Hepatocyte (in vitro differentiated cells): ENCODE measurements at places on chromosomes 12 and 14.

DNA sequence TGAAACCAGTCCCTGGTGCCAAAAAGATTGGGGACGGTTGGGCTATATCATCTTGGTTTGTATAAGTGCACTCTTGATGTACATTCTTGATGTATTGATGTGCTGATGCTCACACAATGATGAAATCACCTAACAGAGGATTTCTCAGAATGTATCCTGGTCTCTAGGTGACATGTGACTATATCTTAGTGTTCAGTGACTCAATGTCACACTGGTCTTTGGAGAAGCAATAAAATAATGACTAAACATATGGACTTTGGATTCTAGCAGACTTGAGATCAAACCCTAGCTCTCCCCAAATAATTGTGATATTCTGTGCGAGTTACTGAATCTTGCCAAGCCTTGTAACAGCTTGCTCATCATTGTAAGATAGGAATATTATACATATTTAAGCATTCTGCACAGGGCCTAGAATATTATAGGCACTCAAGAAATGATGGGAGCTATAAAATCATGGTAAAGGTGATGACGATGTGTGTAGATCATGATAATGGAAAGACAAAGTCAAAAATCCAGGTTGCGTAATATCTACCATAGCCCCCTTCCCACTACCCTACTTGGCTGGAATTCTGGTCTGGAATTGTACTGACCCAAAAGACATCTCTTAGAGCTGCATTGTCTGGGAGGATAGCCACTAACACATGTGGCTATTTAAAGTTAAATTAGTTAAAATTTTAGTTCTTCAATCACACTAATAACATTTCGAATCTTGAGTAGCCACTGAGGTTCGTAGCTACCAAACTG lies 117.6 kb upstream of the PWP1 start:
- DNase-seq = peak; percentile 24
- H3K4me3 ChIP-seq = no peak overlapping the region

- no peak overlapping the region for H3K4me3 ChIP-seq
- H3K4me1 ChIP-seq = no peaks in the 10 kb centered on the region
- no peaks in the 10 kb centered on the region for H3K36me3 ChIP-seq
- no peaks in the 10 kb centered on the region for H3K27me3 ChIP-seq
- no peak for DNase-seq
- no peak overlapping the region for H3K27ac ChIP-seq
These were observed 293.6 kb downstream of the AKAP6 start for GRCh38 chr14:32622742-32623141.

GRCh38 chr12:77919450-77919849 lies 88.8 kb downstream of the NAV3 start:
- no peaks in the 10 kb centered on the region for H3K27me3 ChIP-seq
- no peak overlapping the region for H3K27ac ChIP-seq
- no peak overlapping the region for H3K4me3 ChIP-seq
- no peak for DNase-seq
- no peaks in the 10 kb centered on the region for H3K36me3 ChIP-seq

DNA sequence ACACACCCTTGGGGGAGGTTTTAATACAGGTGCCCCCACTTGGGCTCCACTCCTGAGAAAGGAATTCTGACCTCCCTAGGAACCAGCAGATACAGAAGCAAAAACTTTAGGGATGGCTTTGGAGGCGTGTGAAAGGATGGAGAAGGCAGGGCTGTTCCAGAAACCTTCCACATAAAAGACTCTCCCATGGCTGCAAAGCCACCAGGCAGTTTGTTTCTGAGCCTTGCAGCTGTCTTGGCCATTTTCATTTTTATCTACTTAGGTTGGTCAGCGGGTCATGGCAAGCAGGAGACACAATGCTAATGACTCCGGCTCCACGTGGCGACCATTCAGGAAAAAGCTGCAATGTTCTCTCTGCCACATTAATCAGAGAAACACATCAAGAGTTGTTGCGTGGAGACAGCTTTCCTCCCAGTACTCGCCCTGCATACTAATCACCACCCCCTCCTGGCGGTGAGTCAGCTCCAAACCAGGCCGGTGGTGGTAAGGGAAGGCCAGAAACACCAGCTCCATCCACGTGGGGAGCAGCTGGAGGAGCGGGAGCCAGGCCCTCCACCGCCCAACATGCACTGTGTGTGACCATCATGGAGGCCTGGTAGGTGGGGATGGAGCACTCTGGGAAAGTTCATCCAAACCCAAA lies 30.9 kb upstream of the IRF2BPL start:
- H3K36me3 ChIP-seq = no peaks in the 10 kb centered on the region
- no peak overlapping the region for H3K27ac ChIP-seq
- no peak overlapping the region for H3K4me3 ChIP-seq
- DNase-seq = peak; percentile 60
- H3K27me3 ChIP-seq = no peaks in the 10 kb centered on the region

- no peak for DNase-seq
- H3K36me3 ChIP-seq = no peaks in the 10 kb centered on the region
- H3K4me3 ChIP-seq = no peak overlapping the region
These were observed 37.7 kb upstream of the RMST start for GRCh38 chr12:97424911-97425310.

DNA sequence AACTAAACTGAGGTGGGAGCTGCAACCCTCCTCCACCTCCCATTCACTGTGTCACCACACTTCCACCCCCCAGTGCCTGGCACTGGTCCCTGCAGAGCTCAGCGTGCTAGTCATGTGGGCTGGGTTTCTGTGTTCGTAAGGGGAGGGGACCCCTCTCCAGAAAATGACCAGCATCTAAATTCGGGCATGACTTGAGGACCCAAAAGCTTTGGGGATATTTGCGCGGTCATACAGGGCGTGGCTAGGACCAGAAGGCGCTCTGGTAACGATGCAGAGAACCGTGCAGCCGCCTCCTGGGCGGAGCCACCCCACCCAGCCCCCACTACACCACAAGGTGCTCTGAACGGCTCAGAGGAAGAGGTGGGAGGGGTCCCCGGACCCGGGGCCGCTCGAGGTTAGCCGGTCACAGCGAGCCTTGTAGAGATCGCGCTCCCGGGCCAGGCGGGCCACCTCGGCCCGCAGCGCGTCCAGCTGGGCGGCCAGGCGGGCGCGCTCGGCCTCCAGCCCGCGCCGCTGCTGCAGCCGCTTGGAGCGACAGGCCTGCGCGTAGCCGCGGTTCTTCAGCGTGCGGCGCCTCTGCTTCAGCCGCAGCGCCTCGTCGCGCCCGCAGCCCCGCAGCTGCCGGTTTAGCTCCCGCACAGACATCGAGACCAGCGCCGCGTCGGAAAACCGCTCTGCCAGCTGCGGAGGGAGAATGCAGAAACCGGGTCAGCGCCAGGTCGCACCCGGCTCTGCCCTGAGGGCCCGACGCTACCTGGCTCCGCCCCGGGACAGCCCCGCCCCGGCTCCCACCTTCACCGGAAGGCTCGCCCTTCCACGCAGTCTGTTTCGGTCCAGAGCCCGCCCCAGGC lies 9.8 kb downstream of the CPNE6 start:
- H3K4me1 ChIP-seq = peaks cover 3% of the 10 kb centered on the region
- peak overlapping the region; percentile 50 for H3K4me3 ChIP-seq
- no peaks in the 10 kb centered on the region for H3K36me3 ChIP-seq
- peaks cover 4% of the 10 kb centered on the region for H3K27me3 ChIP-seq
- H3K27ac ChIP-seq = no peak overlapping the region

- H3K4me3 ChIP-seq = no peak overlapping the region
- no peaks in the 10 kb centered on the region for H3K36me3 ChIP-seq
- no peak for DNase-seq
- H3K27ac ChIP-seq = peak overlapping the region; percentile 51
These were observed 38.6 kb downstream of the CCDC85C start for GRCh38 chr14:99565383-99565782.

DNA sequence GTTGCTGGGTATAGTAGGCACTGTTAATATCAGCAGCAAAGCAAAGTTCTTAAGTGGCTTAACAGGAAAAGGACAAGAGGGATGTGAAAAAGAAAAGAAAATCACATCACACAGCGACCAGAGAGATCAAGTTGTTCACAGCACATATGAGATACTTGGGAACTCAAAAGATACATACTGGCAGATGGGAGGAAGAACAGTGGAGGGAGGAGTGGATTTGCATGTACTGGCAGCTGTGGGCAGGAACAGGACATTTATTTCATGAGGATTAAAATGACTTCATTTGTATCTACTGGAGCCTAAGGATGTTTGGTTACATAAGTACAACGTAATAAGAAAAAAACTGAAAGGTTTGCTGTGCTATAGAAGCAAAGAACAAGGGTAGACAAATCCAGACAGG lies 136.5 kb upstream of the IFNG-AS1 start:
- no peaks in the 10 kb centered on the region for H3K4me1 ChIP-seq
- no peak overlapping the region for H3K27ac ChIP-seq
- H3K27me3 ChIP-seq = no peaks in the 10 kb centered on the region
- no peak for DNase-seq
- no peak overlapping the region for H3K4me3 ChIP-seq
- no peaks in the 10 kb centered on the region for H3K36me3 ChIP-seq

GRCh38 chr12:93111773-93112172 lies 182.7 kb upstream of the EEA1 start:
- H3K36me3 ChIP-seq = no peaks in the 10 kb centered on the region
- DNase-seq = no peak
- no peak overlapping the region for H3K4me3 ChIP-seq
- peaks cover 36% of the 10 kb centered on the region for H3K4me1 ChIP-seq

- H3K36me3 ChIP-seq = no peaks in the 10 kb centered on the region
- no peak overlapping the region for H3K4me3 ChIP-seq
- no peak for DNase-seq
- no peaks in the 10 kb centered on the region for H3K27me3 ChIP-seq
- no peaks in the 10 kb centered on the region for H3K4me1 ChIP-seq
These were observed 33.7 kb downstream of the CKB start for GRCh38 chr14:103488960-103489359.

DNA sequence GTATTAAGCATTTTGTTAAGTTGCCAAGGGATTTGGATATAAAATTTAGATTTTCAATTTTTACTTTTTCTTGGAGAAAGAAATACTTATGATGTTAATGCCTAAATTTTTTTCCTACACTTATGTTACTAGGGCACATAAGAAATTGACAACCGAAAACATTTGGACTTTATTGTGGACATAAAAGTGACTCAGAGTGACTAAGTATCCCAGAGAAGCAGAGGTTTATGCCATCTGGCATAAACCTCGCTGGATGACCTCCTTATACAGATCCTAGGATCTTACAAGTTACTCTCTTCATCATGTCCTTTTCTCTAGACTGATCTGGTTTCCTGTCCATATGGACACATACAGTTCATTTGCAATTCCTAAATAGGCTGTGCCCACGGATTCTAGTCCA lies 89.8 kb downstream of the RERG start:
- no peak for DNase-seq
- no peak overlapping the region for H3K27ac ChIP-seq
- H3K36me3 ChIP-seq = no peaks in the 10 kb centered on the region
- H3K4me3 ChIP-seq = no peak overlapping the region

GRCh38 chr14:41817626-41818025 lies 210.9 kb downstream of the LRFN5 start:
- H3K36me3 ChIP-seq = no peaks in the 10 kb centered on the region
- H3K4me1 ChIP-seq = no peaks in the 10 kb centered on the region
- no peak for DNase-seq
- H3K27me3 ChIP-seq = no peaks in the 10 kb centered on the region
- H3K4me3 ChIP-seq = no peak overlapping the region

DNA sequence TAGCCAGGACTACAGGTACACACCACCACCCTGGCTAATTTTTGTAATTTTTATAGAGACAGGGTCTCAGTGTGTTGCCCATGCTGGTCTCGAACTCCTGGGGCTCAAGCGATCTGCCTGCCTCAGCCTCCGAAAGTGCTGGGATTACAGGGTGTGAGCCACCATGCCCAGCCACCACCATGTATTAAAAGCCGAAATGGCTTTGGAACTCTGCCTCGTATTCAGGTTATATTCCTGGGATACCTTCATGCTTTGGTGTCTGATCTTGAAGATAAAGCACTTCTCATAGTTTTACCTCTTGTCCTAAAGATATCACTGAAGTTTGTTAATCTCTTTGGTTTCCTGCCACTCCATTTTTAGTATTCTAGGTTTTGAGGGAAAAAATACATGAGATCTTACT lies 47.2 kb downstream of the MYO1H start:
- no peaks in the 10 kb centered on the region for H3K27me3 ChIP-seq
- H3K4me1 ChIP-seq = no peaks in the 10 kb centered on the region
- no peak for DNase-seq
- no peaks in the 10 kb centered on the region for H3K36me3 ChIP-seq
- H3K27ac ChIP-seq = no peak overlapping the region
- no peak overlapping the region for H3K4me3 ChIP-seq

- no peak for DNase-seq
- no peaks in the 10 kb centered on the region for H3K4me1 ChIP-seq
- H3K27ac ChIP-seq = no peak overlapping the region
- H3K4me3 ChIP-seq = no peak overlapping the region
These were observed 738.4 kb upstream of the TMEM132C start for GRCh38 chr12:127528551-127528950.

DNA sequence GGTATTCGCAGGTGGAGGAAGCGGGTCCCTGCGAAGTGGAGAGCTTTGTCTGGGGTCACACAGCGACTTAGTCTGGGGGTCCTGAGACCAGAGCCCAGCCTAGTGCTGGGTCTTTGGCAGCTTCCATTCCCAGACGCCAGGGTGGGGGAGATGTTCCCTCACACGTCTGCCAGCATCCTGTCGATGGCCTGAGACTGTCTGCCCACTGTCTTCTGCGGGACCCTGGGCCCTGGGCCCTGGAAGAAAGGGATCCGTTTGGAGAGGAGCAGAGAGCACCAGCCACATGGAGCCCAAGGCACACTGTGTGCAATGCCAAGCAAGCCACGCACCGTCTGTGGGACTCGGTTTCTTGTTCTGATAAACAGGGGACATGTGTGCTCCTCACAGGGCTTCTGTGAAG lies 197.2 kb downstream of the KIF26A start:
- no peak overlapping the region for H3K27ac ChIP-seq
- H3K36me3 ChIP-seq = no peaks in the 10 kb centered on the region
- H3K4me3 ChIP-seq = no peak overlapping the region
- H3K4me1 ChIP-seq = no peaks in the 10 kb centered on the region
- peak; percentile 3 for DNase-seq

DNA sequence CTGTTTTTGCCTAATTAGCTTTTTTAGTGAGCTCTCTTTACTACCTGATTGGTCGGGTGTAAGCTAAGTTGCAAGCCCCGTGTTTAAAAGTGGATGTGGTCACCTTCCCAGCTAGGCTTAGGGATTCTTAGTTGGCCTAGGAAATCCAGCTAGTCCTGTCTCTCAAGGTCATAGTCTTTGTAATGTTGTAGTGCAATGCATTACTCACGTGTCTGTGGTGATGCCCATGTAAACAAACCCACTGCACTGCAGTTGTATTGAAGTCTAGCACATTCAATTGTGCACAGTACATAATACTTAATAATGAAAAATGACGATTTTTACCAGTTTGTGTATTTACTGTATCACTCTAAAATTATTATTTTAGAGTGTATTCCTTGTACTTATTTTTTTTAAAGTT lies 335.5 kb downstream of the NUAK1 start:
- no peaks in the 10 kb centered on the region for H3K4me1 ChIP-seq
- H3K27ac ChIP-seq = no peak overlapping the region
- no peak overlapping the region for H3K4me3 ChIP-seq
- H3K27me3 ChIP-seq = no peaks in the 10 kb centered on the region
